ENCODE measurements at places on chromosomes 1 and 21.

GRCh38 chr1:43329995-43330751 lies 7.4 kb upstream of the MPL start:
- DNase-seq = peak; percentile 25

GRCh38 chr1:211328866-211329475 lies 2.3 kb downstream of the TRAF5 start:
- no peak for DNase-seq

- DNase-seq = no peak
Observed at GRCh38 chr1:225408249-225408648, 19.6 kb downstream of the LBR start.

GRCh38 chr1:202214089-202214843 lies 20.7 kb downstream of the LGR6 start:
- no peak for DNase-seq

- DNase-seq = no peak
Observed at GRCh38 chr1:150550222-150551050, 1.2 kb downstream of the ADAMTSL4 start.

DNA sequence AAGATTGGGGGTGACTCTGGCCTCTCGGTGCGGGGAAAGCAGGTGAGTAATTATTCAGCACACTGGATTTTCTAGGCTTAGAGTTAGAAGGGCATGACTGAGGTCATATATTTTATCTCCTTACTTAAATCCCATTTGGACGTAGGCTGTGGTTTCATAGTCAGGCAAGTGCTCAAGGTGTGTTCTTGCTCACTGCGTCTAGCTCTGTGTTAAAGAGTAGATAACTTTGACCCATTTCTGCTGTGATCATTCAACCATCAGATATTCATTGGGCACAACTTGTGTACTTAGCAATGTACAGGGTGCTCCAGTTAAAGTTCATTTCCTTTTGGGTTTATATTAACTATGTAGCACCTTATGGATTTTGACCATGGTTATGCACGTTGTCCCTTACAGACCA lies 14.6 kb downstream of the PFKFB2 start:
- no peak for DNase-seq

- no peak for DNase-seq
Observed at GRCh38 chr1:89918794-89919155, 76.1 kb upstream of the ZNF326 start.

GRCh38 chr1:86504137-86504479 lies 35.4 kb downstream of the CLCA1 start:
- no peak for DNase-seq

DNA sequence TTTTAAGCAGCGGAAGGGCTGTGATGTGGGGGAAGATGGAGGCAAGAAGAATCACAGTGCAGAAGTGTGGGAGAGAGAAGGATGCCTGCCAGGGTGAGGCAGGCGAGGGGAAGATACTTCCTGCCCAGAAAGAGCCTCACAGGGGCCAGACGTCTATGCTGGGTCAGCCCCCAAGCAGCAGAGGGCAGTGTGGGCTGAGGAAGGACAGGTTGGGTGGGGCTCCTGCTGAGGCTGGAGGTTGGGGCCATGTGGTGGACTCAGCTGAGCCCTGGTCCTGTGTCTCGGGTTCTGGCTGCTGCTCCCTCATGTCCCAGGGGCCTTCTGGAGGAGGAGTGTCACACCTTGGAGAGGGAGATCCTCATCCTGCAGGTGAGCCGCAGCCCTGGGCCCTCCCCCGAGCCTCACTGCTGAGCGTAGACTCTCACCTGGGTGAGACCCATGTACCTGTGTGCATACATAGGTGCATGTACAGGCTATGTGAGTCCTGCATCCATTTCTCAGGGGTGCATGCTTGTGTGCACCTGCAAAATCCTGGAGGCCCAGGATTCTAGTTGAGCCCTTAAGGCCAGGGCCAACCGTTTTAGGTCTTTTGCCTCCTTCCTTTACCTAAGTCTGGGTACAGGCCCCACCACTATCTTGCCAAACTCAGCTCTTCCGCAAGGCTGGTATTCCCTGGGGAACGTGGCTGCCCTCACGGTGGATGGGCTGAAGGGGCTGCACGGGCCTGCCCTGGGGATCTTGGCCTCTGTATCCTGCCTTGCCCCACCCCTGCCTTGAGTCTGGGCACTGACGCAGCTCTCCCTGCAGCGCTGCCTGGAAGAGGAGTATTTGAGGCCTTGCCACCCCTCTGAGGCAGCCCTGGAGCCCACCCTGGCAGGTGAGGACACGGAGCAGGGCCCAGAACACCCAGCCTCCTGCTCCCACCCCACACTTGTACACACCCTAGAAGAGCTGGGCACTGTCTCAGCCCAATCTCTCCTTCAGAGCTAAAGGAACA lies 3.7 kb downstream of the CCDC24 start:
- DNase-seq = no peak

- no peak for DNase-seq
Observed at GRCh38 chr21:43027846-43028731, 47.5 kb downstream of the CBS start.

DNA sequence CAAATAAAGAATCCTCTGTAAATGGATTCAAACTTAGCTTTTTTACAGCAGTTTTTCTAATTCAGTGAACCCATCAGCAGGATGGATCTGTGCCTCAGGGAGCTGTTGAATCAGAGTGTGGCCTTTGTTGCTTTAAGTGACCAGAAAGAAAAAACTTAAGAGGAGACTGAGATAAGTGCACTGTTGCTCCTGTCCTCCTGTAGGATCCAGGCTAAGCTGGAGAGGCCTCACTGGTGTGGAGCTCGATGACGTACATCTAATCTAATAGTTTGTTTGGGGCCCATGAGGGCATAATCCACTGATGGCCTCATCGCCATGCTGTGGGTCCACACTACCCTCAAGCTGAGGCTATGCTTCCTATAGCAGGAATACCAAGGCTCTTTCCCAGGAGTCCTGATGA lies 10.6 kb downstream of the DIP2A start:
- no peak for DNase-seq

- DNase-seq = no peak
Observed at GRCh38 chr1:226274138-226274537, 34.8 kb downstream of the LIN9 start.

- DNase-seq = no peak
Observed at GRCh38 chr1:156180471-156180870, 13.4 kb upstream of the SLC25A44 start.

- DNase-seq = no peak
Observed at GRCh38 chr1:95475686-95476457, 241.9 kb downstream of the RWDD3 start.

DNA sequence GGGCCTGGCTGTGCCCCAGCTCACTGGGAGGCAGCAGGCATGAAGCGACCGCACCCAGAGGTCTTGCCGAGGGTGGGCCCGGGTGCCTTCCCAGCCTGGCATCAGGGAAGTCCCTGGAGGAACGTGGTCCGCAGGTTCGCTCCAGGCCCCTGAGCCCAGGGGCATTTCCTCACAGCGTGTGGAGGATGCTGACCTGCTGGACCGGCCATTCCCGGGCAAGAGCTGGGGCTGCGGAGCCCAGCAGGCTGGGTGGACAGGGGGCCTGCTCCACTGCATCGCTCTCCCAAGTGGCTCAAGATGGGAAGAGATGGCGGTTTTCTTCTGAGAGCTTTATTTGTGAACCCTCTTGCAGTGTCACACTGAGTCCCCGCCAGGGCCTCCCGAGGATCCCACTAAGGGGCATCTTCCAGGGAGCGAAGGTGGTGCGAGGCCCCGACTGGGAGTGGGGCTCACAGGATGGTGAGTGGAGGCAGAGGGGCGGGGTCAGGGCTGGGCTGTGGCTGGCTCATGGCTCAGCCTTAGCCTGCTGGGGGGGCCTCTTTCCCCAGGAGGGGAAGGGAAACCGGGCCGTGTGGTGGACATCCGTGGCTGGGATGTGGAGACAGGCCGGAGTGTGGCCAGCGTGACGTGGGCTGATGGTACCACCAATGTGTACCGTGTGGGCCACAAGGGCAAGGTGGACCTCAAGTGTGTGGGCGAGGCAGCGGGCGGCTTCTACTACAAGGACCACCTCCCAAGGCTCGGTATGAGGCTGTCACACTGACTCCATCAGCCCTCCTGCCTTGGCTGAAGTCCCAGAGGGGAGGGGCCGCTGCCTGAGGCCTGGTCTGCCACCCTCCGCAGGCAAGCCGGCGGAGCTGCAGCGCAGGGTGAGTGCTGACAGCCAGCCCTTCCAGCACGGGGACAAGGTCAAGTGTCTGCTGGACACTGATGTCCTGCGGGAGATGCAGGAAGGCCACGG lies 7.2 kb upstream of the MMP23B start:
- no peak for DNase-seq

GRCh38 chr1:46996659-46997281 lies 26.7 kb upstream of the CYP4X1 start:
- DNase-seq = no peak

GRCh38 chr1:10510520-10511493 lies 36.1 kb downstream of the PEX14 start:
- DNase-seq = no peak

DNA sequence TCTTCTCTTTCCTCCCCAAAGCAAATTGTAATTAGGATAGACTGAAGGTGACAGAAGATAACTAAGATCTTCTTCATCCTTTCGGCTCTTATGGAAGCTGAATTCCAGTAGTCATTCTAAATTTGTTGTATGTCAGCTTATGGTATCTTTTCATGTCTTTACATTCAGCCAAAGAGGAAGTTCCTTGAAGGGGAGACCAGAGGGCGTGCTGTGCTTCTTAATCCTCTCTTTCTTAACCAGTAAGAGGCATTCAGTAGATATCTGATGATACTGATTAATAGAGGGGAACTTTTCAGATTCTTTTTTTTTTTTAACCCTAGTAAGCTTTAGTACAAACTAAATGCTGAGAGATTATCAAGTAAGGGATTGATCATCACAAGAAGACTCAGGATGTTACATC lies 102.3 kb downstream of the OSBPL9 start:
- no peak for DNase-seq

DNA sequence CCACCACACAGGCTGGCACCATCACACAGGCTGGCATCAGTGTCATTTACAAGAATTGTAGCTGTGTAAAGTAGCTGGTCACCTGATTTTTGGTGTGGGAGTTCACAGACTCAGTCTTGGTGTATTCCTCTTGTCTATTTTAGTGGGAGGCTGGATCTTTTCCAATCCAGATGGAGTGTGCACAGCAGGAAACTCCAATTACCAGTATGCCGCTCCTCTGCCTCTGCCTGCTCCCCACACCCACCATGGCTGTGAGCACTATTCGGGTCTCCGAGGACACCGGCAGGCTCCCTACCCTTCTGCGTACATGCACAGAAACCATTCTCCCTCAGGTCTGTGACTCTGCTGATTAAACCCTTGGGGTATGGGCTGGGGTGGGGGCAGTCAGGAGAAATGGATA lies 24.2 kb downstream of the TBX19 start:
- DNase-seq = no peak

DNA sequence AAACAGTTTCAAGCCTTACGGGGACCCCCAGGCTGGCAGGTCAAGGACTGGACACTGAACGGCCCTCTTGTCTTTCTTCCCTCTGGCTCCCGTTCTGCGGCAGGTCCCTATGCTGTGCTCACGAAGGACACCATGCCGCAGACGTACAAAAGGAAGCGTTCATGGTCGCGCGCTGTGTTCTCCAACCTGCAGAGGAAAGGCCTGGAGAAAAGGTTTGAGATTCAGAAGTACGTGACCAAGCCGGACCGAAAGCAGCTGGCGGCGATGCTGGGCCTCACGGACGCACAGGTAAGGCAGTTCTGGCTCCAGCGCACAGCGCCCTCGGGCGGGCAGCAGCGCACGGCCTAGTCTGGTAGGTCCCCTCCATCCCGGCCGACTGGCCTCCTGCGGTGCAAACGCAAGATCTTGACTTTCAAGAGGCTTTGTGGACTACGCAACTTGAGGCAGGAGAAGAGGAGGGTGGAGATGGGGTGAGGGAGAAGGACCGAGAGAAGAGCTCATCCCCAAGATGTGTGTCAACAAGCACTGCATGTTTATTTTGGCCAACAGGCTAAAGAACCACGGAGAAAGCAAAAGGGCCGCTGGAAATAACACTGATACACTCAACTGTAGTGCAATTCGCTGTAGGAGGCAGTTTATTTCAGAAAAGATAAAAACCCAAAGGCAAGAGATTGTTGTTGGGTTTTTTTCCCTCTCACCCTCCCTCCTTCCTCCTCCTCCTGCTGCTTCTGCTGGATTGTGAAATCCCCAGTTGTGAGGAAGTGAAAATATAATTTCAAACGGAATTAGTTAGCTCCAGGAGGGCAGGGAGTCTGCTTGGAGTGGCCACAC lies 3.0 kb downstream of the HLX start:
- peak; percentile 31 for DNase-seq

- no peak for DNase-seq
Observed at GRCh38 chr1:50091068-50091467, 17.7 kb upstream of the ELAVL4 start.

DNA sequence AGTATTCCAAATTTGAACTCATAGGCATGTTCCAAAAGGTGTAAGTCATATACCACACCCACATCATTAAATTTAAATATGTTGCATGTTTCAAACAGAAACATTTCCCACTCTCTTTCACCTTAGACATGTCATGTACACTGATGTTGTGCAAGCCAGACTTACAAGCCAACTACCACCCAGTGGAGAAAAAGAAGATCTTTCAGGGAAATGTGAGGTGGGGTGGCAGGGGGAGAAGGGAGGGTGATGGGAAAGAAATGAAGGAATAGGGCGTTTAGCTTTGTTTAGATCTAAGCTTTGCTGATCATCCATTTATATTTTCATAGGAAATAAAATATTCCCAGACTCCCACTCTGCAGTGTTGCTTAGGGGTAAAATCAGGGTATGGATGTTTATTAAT lies 1.6 kb downstream of the NEGR1 start:
- no peak for DNase-seq

- no peak for DNase-seq
Observed at GRCh38 chr1:182845379-182845778, 6.2 kb downstream of the DHX9 start.

GRCh38 chr1:213622365-213623063 lies 365.3 kb upstream of the PROX1 start:
- DNase-seq = no peak

DNA sequence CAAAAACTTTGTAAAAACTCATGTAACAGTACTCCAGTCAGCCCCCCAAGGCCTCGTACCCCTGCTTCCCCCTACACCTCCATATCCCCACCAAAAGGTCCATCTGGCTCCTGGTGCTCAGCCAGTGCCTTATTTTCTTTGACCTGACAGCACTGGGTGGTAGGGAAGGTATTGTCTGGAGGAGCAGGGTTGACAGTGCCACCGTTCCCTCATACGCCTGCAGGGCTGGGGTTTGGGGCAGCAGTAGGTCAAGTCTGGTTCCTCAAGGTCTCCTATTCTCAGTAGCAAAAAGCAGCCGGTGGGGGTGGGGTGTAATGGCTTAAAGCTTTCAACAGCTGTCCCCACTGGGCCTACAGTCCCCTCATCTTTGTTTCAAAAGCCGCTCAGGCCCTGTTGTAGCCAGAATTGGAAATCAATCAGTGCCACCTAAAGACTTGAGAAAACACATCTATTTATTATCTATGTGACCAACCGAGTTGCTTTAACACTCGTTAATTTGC lies 25.3 kb upstream of the TTF2 start:
- DNase-seq = no peak

Measured in bone marrow (tissue), 2 donors.